RWPE1 (cell line): ENCODE measurements at places on chromosomes 2 and 18.

DNA sequence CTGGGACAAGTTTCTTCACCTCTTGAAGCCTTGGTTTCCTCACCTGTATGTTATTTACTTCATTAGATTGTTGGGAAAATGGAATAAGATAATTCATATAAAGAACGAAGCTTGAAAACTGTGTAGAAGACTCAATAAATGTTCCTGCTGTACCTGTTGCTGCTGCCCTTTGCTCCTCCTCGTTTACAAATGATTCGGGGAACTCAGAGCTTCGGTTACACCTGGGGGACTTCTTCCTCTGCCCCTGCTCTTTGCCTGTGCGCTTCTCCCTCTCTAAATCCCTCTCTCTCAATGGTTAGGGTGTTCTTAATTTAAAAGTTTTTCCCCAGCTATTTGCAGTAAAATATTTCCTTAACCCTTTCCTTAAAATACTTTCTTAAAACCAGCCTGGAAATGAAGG is 3.3 kb upstream of the RMDN2 start:
- no peak for DNase-seq

DNA sequence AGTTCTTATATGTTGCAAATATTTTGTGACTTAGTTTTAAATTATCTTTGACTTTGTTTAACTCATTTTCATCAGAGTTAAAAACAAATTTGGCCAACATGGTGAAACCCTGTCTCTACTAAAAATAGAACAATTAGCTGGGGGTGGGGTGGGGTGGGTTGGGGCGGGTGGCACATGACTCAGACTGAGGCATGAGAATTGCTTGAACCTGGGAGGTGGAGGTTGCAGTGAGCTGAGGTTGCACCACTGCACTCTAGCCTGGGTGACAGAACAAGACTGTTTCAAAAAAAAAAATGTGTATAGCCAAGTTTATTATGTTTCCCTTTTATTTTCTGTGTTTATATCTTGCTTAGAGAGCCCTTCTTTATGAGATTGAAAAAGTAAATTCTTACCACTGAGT is 14.2 kb upstream of the LIPG start:
- DNase-seq: peak; percentile 15

DNA sequence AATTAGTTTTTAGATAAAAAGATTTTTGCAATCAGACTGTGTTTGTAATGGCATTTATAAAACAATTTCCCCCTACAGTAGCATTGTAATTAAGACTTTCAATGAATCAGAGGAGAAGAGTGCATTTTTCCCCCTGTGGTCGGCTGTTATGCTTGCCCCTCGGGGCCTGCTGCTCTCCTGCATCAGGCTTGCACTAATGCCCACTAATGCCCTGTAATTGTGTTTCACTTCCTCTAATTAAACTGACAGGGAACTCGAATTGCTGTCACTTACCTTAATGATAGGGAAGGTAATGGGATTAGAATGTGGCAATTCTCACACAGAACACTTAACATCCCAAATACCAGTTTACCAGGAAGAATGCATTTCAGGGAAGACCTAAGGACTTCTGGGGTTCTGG is 61.2 kb upstream of the LRRTM1 start:
- no peak for DNase-seq

DNA sequence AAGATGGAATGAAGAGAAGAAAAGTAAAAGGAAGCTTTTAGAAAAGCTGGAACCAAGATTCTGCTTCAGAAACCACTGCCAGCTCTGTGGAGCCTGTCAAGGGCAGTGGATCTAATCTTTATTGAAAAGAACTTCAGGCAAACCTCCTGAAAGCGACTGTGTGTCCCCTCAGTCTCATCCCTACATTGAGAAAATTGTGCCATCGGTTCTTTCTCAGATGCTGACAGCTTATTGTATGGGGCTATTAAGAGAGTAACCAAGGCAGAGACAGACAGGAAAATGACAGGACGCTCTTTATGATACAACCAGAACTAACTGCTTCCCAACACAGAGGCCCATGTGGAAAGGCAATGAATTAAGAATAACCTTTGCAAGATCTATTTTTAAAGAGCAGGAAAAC is 763.2 kb upstream of the CHAC2 start:
- no peak for DNase-seq

DNA sequence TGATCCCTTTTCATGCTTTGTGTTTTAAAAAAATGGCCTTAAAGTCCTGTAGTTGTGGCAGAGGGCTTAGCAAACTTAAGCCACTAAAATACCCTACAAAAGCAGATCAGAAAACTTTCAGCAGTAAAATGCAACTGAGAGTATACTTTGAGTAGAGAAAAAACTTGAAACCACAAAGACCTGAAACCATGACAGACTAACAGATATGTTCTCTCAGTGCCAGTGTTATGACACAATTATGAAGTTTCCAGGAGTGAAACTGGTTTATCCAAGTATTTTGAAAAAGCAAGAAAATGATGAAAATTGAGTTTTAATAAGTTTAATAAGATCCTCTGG is 74.5 kb downstream of the SPRED2 start:
- DNase-seq: no peak

DNA sequence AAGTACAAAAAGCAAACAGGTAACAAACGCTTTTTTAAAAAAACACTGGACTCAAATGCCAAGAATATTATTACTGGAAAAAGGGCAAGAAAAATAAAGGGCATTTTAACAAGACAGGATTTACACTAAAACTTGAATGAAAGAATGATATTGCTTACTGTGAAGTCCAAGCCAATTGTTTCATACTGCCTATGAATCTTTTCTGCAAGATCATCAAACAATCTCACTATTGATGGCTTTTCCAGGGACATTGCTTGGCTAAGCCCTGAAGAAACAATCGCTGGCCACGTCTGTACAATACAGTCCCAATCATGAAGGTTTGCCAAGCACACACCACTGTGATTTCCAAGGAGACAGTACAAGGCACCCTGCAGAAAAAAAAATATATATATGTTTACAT is 41.4 kb upstream of the GPR75 start:
- no peak for DNase-seq
